ENCODE measurements at places on chromosomes 3 and 15.
A peak's percentile ranks its signal among the peaks of the same experiment; 100 is the strongest.

DNA sequence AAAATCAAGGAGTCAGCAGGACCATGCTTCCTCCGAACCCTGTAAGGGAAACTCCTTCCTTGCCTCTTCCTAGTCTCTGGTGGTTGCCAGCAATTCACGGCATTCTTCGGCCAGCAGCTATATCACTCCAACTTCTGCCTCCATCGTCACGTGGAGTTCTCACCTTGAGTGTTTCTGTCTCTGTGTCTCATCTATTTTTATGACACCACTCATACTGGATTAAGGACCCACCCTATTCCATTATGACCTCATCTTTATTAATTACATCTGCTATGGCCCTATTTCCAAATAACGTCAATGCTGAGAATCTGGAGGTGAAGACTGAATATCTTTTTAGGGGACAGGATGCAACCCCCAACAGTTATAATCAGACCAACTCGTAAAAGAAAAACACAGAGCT is 21.8 kb upstream of the HES1 start:
- DNase-seq: no peak
- no peak overlapping the region for H3K4me3 ChIP-seq
- no peaks in the 10 kb centered on the region for H3K36me3 ChIP-seq
- no peak overlapping the region for H3K27ac ChIP-seq

GRCh38 chr3:176795891-176796290 is 401.4 kb downstream of the TBL1XR1 start:
- no peak overlapping the region for H3K27ac ChIP-seq
- H3K4me3 ChIP-seq: no peak overlapping the region
- H3K4me1 ChIP-seq: no peaks in the 10 kb centered on the region
- DNase-seq: no peak
- H3K27me3 ChIP-seq: no peaks in the 10 kb centered on the region

- no peak overlapping the region for H3K4me3 ChIP-seq
- H3K4me1 ChIP-seq: peaks cover 23% of the 10 kb centered on the region
- DNase-seq: no peak
Observed at GRCh38 chr3:171254315-171254714, 205.9 kb downstream of the TNIK start.

DNA sequence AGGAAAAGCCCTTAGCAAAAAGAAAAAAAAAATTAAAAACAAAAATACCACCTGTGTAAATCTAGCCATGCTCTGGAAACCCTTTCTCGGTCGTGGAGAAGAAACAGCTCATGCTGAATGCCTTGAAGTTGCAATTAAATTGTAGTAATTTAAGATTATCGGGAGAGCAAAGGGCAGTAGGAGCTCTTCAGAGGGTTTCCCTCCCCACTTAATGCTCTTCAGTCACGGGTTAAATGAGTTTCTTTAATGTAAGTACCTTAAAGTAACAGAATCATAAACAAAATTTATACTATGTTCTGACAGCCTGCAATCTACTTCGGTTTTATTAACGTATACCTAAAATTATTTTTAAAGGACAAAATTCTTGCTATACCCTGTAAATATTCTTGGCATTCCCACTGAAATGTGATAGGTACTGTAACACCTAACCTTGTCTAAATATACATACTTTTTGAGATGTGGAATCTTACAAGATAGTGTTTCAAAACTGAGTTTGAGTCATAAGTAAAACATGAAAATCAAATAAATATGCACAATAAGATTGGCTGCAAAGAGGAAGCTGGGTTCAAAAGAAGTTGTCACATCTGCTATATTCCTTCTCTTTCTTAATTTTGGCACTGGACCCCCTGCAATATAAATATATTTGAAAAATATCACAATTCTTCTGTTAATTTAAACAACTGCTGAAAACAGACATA is 5.3 kb downstream of the FOXP1 start:
- H3K36me3 ChIP-seq: peaks cover 22% of the 10 kb centered on the region
- H3K27ac ChIP-seq: peak overlapping the region; percentile 78
- no peaks in the 10 kb centered on the region for H3K27me3 ChIP-seq
- H3K4me1 ChIP-seq: peaks cover 57% of the 10 kb centered on the region

- no peak overlapping the region for H3K27ac ChIP-seq
- H3K4me3 ChIP-seq: no peak overlapping the region
- no peaks in the 10 kb centered on the region for H3K36me3 ChIP-seq
- H3K27me3 ChIP-seq: no peaks in the 10 kb centered on the region
- DNase-seq: no peak
Observed at GRCh38 chr3:6706777-6707176, 154.1 kb upstream of the GRM7 start.

- H3K4me3 ChIP-seq: peak within 1 kb of the TSS; percentile 71
- DNase-seq: peak; percentile 43
- peaks cover 34% of the 10 kb centered on the region for H3K4me1 ChIP-seq
- peak within 1 kb of the TSS; percentile 76 for H3K27ac ChIP-seq
Observed at GRCh38 chr15:90883976-90884718, at the start of gene FES. Gene FES, plus strand, starts transcription at chr15:90884504. Its CDS starts 542 bp downstream, at chr15:90885046.

- no peaks in the 10 kb centered on the region for H3K4me1 ChIP-seq
- no peak overlapping the region for H3K4me3 ChIP-seq
- no peak for DNase-seq
- H3K27me3 ChIP-seq: peaks cover 7% of the 10 kb centered on the region
- H3K27ac ChIP-seq: no peak overlapping the region
Observed at GRCh38 chr3:13715961-13716360, 163.9 kb downstream of the WNT7A start.

- no peaks in the 10 kb centered on the region for H3K36me3 ChIP-seq
- no peaks in the 10 kb centered on the region for H3K27me3 ChIP-seq
Observed at GRCh38 chr3:1798711-1799405, 299.8 kb upstream of the CNTN4 start.

All from activated B cell treated with CpG ODN at 0.5 μM for 24 hours (primary cell).